Stimulated activated CD4-positive, alpha-beta T cell treated with anti-CD3 and anti-CD28 coated beads, TNF-alpha, amount 100 ng/mL, for 48 hours (primary cell): ENCODE measurements at places on chromosomes 1 and 21.

GRCh38 chr1:110183642-110184167 lies 26.4 kb upstream of the KCNC4 start:
- no peak for DNase-seq

GRCh38 chr1:37150986-37151385 lies 116.7 kb upstream of the GRIK3 start:
- DNase-seq = no peak

GRCh38 chr1:221309723-221310122 lies 430.5 kb downstream of the HLX start:
- no peak for DNase-seq

DNA sequence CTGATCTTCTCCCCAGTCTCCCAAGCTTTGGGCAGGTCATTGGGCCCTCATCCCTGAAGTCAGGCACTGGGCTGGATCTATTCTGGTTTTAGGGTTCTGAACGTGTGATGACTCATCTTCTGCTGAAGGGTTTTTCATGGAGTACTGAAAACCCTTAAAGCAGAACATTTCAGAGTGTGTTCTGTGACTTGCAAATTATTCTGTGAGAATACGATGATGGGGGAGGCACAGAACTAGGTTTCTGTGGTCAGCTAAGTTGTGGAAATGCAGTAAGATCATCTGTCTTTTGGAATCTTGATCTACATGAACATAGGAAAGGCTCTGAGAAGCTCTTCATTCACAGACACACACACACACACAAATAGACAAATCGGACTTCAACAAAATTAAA lies 46.2 kb downstream of the NAV1 start:
- DNase-seq = no peak

GRCh38 chr1:181423301-181423918 lies 59.9 kb upstream of the CACNA1E start:
- peak; percentile 20 for DNase-seq

GRCh38 chr1:180524915-180525714 lies 22.7 kb upstream of the ACBD6 start:
- no peak for DNase-seq

GRCh38 chr21:15119486-15119885 lies 54.7 kb upstream of the NRIP1 start:
- DNase-seq = no peak

DNA sequence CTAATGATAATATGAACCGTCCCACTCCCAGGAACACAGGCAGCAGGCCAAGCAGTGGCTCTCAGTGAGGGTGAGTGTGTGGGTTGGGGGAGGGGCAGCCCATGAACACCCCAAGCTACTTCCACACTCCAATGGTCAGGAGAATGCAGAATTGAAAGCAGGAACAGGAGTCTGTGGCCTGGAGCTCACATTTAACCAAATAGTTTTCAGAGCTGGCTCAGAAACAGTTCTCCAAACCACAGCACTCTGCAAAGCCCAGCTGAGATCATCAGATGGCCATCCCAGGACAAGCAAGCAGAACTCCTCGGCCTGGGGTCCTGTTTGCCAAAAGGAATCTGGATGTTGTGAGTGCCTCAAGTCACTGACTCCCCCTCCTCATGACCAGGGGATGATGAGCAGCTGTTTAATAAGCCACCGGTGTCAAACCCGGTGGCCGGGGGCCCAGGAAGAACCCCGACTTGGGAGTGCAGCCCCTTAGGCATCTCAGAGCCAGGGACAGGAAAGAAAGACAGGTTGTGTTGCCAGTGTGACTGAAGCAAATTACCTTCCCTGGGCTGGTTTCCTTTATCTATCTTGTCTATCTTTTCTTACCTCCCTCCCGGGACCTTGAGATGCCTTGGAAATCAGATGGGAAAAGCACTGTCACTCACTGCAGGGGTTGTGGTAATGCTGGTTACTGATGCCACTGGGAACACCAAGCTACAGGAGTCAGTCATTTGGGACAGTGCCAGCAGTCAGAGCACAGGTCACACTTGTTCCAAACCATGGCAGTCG lies 20.4 kb downstream of the DEGS1 start:
- DNase-seq = no peak

- DNase-seq = no peak
Observed at GRCh38 chr1:231385416-231385748, 36.7 kb downstream of the EGLN1 start.

- no peak for DNase-seq
Observed at GRCh38 chr1:30036229-30036547, 687.2 kb downstream of the MATN1 start.

GRCh38 chr1:170672316-170672715 lies 8.4 kb downstream of the PRRX1 start:
- no peak for DNase-seq

GRCh38 chr1:74452035-74452434 lies 60.4 kb downstream of the LRRC53 start:
- no peak for DNase-seq

DNA sequence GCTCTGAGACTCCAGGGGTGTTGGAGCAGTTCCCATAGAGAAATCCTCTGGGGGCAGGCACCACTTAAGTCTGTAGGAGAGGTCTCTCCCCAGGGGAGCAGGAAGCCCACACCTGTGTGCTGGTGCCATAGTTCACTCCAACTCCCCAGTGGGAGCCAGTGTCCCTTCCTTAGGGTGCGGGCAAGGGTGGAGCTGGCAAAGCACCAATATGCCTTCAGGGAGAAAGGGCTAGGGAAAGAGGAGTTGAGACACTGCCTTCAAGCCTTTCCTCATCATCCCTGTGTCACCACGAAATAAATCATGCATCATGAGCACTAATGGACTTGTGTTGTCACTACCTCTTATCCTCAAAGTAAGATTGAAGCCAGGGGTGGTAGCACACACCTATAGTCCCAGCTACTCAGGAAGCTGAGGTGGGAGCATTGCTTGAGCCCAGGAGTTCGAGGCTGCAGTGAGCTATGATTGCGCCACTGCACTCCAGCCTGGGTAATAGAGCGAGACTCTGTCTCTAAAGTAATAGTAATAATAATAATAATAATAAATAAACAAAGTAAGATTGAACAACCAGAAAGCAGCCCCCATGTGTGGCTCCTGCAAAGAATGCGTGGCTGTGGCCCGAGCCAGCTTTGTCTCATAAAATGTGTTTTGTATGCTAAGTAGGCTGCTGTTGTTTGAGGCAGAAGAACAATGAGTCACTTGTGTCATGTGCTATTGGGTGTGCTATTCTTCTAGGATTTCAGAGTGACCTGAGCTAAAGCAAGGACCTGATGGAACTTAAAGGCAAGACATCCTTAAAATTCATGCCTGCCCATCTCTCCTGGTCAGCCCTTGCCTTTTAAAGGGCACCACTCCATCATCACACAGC lies 6.7 kb upstream of the TIE1 start:
- no peak for DNase-seq

DNA sequence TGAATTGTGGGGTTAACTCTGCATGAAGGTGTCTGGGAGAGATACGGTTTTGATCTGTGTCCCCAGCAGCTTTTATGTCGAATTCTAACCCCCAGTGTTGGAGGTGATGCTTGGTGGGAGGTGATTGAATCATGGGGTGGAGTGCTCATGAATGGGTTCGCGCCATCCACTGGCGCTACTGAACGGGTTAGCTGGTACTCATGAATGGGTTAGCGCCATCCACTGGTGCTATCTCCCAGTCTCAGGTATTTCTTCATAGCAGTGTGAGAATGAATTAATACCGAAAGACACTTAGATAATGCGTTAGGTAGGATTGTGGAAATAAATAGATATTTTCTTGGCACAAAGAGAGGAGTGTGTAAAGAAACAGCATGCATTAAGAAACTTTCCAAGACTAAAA lies 32.9 kb upstream of the CLDN8 start:
- no peak for DNase-seq

- no peak for DNase-seq
Observed at GRCh38 chr1:221743416-221744208, 1.7 kb upstream of the DUSP10 start.

- DNase-seq = no peak
Observed at GRCh38 chr1:97201641-97202040, 480.1 kb downstream of the PTBP2 start.

DNA sequence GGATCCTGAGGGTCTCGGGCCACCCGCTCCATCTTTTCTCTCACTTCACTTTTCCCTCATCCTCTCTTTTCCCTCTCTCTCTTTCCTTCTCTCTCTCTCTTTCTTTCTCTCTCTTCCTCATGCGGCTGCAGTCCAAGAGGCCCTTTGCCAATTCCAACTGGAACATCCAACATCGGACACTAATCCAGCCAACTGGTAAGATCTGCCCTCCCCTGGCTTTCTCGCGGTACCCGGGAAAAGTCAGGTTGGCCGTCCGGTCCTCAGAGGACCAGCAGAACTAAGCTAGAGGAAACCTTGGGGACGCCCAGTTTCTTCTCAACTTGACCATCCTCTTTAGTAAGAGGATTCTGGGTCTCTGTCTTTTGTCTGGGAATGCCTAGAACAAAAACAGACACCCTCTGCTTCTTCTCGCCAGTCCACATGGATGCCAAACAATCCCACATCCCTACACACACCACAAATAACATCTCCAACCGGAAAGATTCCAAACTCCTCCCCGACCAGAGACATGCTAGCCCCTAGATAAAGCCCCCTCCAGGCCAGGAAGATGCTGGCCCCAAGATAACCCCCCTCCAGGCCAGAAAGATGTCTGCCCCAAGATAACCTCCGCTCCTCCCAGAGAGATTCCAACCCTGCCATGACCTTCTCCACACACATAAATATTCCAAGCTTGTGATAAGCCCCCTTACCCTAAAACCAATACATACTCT lies 3.2 kb upstream of the SETD4 start:
- DNase-seq = no peak

- no peak for DNase-seq
Observed at GRCh38 chr1:63276624-63277023, 45.7 kb upstream of the FOXD3 start.

DNA sequence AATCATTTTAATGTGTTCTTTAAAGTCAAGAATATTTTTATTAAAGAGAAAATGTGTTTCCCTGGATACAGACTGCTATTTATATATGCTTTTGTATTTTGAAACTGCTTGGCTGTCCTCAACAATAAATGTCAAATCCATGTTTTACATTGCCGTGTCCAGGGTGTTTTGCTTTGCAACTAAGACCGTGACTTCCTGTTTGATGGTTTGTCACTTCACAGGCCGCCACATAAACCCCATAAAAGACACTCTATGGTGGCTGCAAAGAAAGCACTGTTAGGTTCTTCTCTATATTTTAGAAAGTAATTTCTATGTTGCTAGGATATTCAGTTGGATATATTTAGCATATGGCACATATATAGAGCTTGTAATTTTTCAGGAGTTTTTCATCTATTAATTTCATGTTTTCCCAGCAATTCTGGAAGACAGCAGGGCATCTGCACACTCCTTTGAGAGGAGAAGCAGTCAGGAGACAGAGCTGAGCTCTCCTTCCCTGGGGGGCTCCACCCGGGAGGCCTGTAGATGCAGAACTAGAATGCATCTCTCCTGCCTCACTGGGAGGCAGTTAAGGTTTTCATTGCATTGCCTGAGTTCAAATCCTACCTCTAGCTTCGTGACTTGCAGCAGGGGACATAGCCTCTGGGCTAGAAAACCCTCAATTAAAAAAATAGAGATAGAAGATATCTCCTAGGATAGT lies 33.1 kb downstream of the PRDM2 start:
- DNase-seq = no peak

DNA sequence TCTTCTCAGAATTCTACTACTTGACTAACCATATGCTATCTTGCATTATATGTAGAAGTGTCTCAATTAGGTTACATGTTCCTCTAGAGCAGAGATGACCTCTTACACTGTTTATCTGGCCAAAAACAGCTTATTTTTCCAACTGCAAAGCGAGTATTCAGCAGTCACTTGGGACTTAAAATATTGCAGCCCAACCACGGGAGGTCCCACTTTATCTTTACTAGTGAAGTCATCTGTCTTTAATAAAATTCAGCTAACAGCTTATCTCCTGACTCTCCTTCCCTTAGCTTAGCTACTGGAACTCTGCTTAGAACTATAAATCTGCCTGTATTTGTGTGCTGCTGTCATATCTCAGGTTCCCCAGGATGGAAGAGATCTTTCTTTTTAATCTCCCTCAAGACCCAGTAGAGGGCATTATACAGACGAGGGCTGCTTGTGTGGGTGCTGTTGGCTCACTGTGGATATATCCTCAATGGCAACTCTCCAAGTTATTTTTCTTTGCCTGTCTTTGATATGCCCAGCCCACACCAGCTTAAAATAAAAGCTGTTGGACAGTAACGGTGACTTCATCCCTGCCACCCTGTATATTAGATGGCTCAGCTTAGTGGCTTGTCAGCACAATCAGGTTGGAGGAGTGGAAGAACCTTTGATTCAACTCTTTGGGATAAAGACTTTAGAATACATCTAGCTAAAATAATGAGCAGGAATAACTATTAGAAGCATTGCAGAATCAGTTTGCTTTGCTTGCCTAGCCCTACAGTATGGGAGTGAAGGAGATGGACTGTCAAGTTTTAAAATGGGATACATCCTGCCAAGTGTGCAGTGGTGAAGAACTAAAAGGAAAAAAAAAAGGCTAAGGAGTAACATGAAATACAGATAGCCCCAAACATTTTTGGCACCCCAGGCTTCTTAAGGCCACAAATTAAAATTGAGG lies 9.6 kb downstream of the ENSA start:
- DNase-seq = no peak

GRCh38 chr1:10117865-10118264 lies 85.1 kb downstream of the UBE4B start:
- DNase-seq = no peak

DNA sequence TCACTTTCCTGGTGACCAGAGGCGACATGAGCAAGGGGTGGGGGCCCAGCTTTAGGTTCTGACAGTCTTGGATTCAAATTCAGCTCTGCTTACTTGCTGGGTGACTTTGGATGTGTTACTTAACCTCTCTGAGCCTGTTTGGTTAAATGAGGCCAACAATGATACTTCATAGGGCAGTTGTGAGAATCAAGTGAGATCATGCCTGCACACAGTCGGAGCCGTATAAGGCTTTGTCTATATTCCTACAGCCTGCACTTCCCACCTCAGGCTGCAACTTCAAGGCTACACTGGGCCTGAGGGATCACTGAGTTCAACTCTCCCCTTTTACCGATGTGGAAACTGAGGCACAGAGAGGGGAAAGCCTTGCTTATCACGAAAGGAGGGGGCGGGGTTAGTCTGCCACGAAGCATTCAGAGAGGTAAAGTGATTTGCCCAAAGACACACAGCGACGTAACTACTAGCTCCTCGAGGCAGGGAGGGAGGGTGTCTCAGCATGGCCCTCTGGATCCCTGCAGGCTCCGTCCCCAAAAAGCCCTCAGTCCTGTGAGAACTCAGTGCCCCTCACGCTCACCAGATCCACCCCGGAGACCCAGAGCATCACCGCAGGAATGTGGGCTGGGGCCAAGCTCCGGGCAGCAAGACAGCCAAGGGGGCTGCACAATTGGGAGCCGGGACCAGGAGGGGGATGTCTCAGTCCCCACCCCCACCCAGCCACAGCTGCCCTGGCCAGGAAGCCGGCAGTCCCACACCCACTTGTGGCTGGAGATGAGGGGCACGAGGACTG lies 25.0 kb downstream of the SDC3 start:
- DNase-seq = no peak

DNA sequence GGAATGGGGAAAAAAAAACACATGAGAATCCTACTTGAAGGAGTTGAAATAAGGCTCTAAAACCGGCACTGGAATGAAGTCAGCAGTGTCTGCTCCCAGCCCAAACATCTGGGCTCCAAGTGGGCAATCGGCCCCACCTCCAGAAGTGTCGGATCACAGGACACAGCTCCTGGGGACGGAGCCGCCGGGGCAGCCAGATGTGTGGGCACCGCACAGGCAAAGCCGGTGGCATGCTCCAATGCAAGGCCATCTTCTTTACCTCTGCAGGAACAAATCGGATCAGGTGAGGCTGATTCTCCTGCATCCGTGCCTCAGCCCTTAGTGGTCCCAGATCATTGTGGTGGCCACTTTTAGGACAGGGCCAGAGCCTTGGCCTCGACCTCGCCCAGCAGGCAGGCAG lies 156.7 kb downstream of the PRDM16 start:
- no peak for DNase-seq
